NCI-H1092 treated with DMSO at 0.1 percent for 48 hours (cell line): ENCODE measurements at places on chromosomes 16 and 17.

GRCh38 chr17:6997171-6997570, 1.3 kb downstream of the ALOX12 start:
- no peak for DNase-seq

DNA sequence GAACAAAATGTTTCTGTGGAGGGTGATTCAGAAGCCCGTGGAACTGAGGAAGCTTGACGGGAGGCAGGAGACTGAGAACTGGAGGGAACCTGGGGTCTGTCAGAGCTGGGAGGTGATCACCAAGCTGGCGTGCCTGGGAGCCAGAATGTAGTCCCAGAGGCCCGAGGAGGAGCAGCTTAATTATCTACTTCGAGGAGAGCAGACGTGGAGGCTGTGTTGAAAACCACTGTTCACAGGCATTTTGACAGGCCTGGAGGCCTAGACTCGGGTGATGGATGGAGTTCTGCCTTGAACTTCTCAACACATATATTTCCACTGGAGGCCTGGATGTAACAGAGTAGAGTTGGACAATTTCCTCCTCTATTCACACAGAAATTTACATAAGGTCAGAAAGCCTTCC, 177.7 kb upstream of the SALL1 start:
- no peak for DNase-seq

DNA sequence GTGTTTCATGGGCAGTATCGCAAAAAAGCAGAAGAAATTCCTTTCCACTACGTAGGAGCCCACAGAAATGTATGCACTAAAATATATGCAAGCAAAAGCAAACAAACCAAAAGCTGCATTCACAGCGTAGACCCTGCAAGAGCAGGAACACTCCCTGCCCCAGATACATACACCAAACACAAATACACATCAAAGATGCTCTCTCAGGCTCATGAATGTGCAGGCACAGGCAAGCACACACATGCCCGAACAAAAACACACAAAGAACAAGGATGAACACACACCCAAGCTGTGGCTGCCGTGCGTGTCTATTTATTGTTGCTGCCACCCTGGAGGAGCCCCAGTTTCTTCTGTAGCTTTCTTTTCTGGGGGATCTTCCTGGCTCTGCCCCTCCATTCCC, 1.7 kb downstream of the NUPR1 start:
- DNase-seq, result no peak

GRCh38 chr16:30925995-30926811, 2.8 kb downstream of the FBXL19 start:
- no peak for DNase-seq

DNA sequence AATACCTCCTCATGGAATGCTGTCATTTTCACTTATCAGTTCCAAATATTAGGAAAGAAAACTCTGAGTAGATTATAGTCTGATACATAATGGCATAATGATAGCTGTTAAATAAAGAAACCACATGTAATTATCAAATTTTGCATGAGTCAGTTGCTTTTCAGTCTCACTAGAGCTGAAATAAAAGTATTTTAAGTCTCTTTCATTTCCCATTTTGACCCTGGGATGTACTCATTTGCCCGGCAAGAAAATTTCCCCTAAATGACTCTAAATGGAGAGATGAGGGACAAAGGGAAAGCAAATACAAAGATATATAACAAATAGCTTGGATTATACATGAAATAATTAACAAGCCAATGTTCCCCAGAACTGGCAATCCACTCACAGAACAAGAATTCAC, 47.9 kb upstream of the CPHXL start:
- DNase-seq, result no peak
